Fibroblast of mammary gland (primary cell): ENCODE measurements at places on chromosomes 13 and 19.

- DNase-seq: peak; percentile 84
These were observed 113.3 kb downstream of the RAB20 start for GRCh38 chr13:110448230-110448629.

- no peak for DNase-seq
These were observed 349.0 kb downstream of the TBC1D4 start for GRCh38 chr13:75132701-75133695.

GRCh38 chr13:89903115-89903514 is 1444.4 kb upstream of the MIR17HG start:
- DNase-seq: no peak

DNA sequence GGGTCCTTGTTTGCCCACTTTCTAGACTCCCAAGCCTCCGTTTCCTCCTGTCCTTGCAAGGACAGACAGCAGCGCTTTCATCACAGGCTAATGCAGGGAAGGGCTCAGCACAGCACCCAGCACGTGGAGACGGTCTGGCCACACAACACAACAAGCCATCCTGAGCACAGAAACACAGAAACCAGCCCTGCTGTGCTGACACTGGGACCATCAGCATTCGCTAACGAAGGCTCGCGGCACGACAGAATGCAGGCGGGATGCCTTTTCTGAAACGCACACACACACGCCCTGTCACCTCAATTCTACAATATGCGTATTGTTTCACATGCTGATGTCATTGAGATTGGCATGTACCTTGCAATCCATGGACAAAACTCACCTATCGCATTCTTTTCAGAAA is 12.9 kb downstream of the AKT2 start:
- no peak for DNase-seq

- DNase-seq: peak; percentile 94
These were observed 7.1 kb upstream of the S1PR2 start for GRCh38 chr19:10238172-10238783.

DNA sequence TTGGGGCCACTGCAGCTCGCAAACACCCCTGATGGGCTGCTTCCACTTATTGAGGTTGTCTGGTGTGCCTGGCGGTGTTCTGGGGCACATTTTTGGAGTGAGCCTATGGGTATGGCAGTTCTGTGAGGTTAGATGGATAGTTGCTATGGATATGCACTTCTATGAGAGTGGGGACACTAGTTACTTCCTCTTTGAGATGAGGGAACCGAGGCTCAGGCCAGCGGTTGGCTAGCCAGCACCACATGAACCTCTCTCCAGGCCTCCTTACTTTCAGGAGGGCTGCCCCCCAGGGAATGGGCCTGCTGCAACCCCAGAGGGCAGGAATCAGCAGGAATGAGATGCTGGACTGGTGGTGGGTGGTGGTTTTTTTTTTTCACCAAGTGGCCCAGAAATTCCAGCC is 13.5 kb upstream of the PRR19 start:
- no peak for DNase-seq

DNA sequence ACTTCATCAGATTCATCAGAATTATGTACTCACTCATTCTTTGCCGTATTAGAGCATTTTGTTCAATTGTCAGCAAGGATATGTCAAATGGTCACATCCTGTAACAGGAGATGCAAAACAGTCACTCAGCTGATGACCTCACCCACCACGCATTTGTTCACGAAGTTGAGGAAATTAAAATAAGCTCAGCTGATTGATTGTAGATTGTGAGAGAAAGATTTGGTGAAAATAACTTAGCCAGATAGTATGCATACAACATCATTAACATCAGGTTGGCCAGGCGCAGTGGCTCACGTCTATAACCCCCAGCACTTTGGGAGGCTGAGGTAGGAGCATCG is 22.6 kb upstream of the CDC16 start:
- DNase-seq: peak; percentile 77

DNA sequence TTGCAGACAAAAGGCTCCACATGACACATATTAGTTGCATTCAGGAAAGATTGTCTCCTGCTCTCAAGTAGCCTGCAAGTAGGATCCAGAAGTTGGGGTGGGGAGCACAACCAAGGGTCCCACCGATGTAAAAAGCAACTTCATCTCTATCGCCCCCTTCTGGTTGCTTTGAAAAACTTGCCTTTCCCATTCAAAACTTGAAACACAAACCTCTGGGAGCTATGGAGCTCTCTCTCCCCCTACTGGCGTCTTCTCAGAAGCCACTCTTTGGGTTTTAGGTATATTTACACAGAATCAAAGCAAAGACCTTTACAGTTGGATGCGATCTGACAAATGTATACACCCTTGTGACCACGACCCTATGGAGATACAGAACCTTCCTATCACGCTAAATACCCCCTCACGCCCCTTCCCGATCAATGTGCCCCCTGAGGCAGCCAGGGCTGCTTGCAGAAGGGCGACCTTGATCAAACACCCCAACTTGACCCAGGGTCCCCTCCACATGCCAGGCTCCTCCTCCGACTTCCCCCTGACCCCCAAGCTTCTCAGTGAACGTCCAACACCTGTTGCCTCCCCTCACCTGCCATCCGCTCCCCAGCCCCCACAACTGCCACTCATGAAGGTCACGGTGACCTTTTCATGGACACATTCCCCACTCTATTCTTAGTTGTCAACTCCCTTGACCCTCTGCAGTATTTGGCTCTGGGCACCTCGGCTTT is 10.1 kb downstream of the NOSIP start:
- peak; percentile 91 for DNase-seq

- DNase-seq: no peak
These were observed 8.0 kb upstream of the SMARCA4 start for GRCh38 chr19:10952809-10953208.

DNA sequence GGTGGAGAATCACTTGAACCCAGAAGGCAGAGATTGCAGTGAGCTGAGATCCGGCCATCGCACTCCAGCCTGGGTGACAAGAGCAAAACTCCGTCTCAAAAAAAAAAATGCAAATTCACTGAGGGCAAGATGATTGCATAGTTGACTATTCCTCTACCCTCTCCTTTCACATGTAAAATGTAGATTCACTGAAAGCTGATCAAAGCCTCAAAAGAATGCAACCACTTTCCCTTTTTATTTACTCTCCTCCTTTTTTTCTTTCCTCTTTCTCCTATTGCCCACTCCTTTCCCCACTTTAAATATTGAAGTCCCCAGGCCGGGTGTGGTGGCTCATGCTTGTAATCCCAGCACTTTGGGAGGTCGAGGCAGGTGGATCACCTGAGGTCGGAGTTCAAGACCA is 6.3 kb downstream of the TEX101 start:
- DNase-seq: no peak

- no peak for DNase-seq
These were observed 31.5 kb upstream of the RNF113B start for GRCh38 chr13:98208606-98209005.

DNA sequence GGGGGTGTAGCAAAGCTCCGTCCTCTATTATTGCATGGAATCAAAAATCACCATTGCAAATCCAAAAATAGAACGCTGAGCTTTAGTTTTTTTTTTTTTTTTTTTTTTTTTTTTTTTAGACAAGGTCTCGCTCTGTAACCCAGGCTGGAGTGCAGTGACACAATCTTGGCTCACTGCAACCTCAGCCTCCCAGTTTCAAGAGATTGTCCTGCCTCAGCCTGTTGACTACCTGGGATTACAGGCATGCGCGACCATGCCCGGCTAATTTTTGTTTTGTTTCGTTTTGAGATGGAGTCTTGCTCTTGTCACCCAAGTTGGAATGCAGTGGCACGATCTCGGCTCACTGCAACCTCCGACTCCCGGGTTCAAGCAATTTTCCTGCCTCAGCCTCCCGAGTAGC is 15.3 kb upstream of the ZNF77 start:
- DNase-seq: no peak

GRCh38 chr13:111388851-111389500 is 68.5 kb downstream of the TEX29 start:
- no peak for DNase-seq

GRCh38 chr13:44352671-44353070 is 21.0 kb upstream of the SERP2 start:
- DNase-seq: peak; percentile 14

DNA sequence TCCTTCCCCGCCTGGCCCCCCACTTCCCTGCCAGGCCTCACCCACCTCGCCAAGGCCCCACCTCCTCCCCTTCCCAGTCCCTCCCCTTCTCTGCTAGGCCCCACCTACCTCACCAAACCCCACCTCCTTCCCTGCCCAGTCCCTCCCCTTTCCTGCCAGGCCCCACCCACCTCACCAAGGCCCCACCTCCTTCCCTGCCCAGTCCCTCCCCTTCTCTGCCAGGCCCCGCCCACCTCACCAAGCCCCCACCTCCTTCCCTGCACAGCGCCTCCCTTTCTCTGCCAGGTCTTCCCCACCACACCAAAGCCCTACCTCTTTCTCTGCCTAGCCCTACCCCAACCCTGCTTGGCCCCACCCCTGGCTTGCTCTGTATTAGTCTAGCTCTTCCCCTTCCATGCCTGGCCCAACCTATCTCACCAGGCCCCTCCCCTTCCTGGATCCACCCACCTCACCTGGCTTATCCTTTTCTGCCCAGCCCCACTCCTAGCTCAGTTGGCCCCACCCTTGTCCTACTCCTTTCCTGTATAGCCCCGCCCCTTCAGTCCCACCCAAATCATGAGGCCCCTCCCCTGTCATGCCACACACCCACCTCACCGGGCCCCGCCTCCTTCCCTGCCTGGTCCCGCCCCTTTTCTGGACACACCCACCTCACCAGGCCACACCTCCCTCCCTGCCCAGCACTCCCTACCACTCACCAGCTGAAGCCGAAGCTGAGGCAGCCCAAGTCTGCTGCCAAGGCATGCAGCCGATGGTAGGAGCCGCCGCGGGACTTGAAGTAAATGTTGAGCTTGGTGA is 16.2 kb downstream of the CERS1 start:
- peak; percentile 21 for DNase-seq

DNA sequence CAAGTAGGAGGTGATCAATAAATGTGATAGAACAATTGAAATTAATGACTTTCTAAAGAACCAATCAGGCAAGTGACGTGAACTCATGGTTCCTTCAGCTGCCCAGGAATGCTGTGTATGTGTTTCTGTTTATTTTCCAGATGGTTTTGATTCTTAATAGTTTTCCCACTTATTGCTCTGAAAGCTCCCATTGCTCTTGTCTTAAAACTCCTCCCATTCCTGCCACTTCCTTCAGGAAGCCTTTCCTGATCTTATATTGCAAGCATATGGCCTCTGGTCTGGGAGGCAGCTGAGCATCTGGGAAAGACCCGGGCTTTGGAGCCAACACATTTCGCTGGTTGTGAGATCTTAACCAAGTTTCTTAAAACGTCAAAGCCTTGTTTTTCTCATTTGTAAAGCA is 17.1 kb upstream of the LATS2 start:
- peak; percentile 67 for DNase-seq

DNA sequence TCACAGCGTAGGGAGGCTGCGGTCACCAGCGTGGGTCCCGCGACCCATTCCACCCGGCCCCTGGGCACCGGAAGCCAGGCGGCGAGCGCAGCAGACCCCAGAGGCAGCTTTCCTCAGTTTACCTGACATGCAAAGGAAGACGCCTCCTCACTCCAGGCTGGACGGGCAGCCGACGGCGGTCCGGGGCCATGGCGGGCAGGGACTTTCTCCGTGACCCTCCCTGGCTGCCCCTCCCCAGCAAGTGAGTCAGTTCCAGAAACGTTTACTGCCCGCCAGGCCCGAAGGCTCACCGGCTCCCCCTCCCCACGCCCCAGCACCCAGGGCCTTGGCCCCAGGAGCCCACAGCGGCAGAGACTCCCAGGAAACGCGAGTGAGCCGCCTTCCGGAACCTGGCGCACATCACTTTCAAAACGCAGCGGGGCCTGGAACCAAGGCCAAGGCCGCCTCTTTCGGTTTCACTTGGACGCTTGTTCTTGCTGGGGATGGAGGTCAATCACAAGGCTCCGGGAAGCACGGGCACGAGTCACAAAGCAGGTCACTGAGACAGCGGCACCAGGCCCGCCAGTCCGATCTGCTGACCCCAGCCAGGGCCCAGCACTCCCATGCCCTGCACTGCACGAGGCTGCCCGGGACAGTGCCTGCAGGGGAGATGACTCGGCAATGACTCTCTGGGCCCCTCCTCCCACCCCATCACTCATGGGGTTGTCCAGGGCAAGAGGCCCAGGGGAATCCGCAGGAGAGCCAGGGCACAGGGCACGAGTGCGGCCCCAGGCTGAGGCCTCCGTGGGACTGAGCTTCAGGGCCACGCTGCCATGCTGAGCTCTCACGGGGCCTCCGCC is 5.3 kb downstream of the SBNO2 start:
- peak; percentile 91 for DNase-seq

DNA sequence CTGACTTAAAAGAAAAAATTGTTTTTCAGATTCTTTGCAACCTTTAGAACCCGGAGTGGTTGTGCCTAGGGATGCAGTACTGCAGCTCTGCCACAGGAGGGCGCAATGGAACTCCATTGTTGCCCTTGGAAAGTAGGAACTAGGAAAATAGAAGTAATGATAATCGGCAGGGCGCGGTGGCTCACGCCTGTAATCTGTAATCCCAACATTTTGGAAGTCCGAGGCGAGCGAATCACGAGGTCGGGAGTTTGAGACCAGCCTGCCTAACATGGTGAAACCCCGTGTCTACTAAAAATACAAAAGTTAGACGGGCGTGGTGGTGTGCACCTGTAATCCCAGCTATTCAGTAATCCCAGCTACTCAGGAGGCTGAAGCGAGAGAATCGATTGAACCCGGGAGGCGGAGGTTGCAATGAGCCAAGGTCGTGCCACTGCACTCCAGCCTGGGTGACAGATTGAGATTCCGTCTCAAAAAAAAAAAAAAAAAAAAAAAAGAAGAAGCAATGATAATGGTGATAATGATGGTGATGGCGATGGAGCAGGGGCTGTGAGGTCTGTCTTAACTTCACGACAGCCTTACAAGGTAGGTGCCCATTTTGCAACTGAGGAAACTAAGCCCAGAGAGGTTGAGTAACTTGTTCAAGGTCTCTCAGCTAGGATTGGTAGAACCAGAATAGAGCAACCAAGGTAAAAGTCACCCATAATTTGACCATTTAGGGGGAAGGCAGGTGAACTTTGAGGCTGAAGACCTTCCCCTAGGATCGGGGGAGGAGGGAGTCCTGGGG is 5.5 kb upstream of the ADAMTS10 start:
- peak; percentile 49 for DNase-seq

DNA sequence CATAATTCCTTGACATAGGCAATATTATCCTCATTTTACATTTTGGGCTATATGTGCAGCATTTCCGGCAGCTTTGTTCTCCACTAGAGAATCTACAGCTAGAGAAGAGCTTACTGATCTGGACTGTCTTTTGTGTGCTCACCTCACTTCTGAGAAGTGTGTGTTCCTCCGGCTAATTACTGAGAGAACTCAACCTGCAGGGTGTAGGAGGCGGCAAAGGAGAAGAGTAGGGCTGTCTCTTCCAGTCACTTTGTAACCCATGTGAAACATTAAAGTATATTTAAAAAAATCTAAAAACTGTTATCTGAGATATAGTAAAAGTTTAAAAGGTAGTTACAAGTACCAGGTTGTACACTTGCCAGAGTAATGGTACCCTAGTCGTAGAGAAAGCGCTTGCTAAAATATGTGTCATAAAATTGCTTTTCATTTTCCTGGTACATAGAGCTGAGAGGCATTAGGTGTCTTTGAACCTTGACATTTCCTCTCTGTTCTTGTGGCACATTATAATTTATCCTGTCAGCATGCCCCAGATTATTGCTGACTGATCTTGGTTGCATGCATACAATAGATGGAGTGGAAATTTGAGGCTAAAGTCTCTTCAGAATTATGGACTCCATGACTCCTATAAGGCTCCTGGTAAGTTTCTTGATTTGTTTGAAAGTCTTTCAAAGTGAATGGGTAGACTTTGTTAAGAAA is 381.9 kb downstream of the LMO7 start:
- DNase-seq: no peak
